NCI-H1105 (cell line): ENCODE measurements at places on chromosomes 1 and 21.

DNA sequence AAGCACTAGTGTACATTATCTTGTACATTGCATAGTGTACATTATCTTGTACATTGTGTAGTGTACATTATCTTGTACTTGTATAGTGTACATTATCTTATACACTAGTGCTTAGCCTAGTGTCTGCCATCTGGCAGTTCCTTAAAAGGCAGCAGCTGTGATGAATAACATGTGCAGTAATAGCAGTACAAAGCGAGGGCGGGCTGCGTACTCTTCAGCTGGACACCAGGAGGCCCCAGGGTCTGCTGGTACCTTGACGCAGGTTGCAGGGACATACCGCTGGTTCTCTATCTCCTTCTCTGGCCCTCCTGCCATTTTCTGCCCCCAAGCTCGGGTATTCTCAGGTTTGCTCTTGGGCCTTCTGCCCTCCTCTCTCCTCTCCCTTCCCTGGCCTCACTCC is 149.6 kb downstream of the SEC16B start:
- DNase-seq: no peak

DNA sequence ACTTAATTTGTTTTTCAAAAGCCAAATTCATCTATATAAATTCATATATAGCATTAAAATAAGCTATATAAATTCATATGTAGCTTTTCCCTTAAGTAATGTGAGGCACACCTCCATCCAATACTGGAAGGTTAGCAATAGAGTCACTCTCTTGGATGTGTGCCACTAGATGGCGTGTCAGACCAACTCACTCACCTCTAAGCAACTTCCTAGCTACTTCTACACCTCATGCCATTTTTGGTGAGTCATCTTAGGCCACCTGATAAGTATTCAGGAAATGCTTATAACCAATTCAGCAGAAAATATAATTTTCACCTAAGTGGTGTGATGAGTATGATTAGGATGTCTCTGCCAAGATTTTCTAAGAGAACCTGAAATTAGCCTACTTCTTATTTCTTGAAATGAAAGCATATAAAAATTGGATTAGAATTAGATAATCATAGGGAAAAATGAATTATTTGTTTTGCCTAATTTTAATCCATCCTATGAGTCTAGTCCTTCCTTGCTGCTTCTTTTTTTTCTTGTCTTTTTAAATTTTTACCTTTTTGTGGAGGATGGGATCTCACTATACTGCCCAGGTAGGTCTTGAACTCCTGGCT is 34.4 kb upstream of the TADA1 start:
- DNase-seq: peak; percentile 79

GRCh38 chr1:150083907-150084306 is 16.3 kb downstream of the VPS45 start:
- DNase-seq: no peak

DNA sequence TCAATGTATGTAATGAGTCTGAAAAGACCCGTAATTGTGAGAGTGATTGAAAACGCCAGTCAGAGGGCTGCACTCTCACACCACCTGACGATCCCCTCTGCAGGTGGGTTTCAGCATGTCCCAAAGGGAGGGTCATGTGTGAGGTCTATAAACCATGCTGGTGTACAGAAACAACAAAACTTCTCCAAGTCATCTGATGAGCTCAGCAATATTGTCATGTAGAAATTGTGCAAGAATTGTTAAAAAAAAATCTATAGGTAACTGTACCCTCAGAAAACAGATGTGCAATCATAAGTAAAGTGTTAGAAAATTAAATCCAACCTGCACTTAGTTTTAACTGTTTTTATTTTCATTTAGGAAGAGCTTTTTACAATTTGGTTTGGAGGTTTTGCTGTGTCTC is 152.5 kb downstream of the PCBP3 start:
- DNase-seq: no peak

DNA sequence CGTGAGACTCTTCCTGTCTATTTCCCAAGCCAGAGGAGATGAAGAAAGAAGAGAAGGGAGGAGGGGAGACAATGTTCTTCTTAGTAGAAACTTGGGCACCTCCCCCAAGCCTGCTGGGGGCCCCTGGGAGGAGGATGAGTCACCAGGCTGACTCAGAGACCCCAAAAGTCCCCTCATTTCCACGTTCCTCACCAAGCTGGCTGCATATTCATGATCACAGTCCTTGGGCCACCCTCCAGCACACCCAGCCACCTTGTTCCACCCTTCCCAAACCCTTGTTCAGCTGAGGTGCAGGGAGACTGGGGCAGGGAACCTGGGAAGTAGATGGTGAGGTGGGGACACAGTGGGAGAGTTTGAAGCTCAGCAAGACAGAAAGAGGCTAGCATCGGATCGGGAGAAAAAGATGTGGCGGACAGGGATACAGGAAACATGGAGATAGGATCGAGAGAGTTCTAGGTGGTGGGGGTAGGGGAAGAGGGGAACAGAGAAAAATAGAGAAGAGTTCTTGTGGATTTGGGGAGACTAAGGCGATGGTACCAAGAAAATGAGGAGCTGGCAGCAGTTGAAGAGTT is 712 bp downstream of the RAB13 start:
- no peak for DNase-seq

DNA sequence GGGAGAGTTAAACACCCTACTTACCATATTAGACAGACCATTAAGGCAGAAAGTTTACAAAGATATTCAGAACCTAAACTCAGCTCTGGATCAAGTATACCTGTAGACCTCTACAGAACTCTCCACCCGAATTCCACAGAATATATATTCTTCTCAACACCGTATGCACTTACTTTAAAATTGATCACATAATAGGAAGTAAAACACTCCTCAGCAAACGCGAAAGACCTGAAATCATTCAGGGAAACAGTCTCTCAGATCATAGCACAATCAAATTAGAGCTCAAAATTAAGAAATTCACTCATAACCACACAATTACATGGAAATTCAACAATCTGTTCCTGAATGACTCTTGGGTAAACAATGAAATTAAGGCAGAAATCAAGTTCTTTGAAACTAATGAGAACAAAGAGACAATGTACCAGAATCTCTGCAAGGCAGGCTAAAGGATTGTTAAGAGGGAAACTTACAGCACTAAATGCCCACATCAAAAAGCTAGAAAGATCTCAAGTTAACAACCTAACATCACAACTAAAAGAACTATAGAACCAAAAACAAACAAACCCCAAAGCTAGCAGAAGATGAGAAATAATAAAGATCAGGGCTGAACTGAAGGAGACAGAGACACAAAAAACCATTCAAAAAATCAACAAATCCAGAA is 19.1 kb downstream of the CD84 start:
- no peak for DNase-seq

- no peak for DNase-seq
These were observed 605.5 kb downstream of the LTN1 start for GRCh38 chr21:28387220-28387619.

DNA sequence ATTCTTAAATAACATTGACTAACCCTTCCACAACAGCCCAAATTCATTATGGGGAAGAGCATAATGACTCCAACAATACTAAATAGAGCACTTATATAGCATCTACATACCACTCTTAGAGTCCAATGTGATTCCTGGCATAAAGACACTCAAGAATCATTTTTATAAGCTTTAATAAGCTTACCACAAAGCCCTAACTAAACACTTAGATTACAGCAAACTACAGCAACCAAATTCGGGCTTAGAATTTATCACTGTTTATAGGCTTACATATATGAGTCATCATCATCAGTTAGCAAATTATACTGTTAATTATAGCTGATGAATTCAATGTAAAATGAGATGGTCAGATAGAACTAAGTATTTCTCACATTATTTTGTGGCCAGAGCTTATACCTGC is 7.3 kb downstream of the SCYL3 start:
- no peak for DNase-seq

DNA sequence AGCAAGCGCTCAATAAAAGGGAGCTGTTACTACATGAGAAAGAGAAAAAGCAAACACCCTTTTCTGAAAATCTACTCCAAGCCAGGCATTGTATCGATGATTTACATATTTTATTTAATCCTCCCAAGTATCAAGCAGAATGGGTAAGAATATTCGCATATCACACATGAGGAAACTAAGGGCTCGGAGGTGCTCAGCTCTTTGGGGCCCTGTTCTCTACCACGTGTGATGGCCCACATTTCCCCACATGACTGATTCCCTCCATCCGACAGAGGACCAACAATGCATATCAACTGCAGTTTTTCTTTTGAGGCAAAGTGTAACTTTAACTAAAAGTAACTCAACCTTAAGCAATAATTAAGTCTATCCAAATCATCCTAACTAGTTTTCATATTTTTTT is 8.2 kb downstream of the ERI3 start:
- no peak for DNase-seq

DNA sequence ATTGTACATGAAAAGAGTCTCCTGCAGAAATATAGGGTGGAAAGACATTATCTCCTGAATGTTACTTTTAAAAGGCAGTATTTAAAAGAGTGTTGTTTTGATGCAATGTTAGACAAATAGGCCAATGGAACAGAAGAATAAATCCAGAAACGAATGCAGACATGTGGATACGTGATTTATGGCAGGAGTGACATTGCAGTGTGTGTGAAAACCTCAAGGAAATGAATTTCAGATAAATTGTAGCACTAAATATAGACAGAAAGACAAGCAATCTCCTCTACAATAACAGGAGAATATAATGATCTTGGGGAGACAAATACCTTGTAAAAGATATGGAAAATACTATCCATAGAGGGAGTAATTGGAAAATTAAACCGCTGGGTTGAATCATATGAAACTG is 387.8 kb upstream of the CHRM3 start:
- no peak for DNase-seq

DNA sequence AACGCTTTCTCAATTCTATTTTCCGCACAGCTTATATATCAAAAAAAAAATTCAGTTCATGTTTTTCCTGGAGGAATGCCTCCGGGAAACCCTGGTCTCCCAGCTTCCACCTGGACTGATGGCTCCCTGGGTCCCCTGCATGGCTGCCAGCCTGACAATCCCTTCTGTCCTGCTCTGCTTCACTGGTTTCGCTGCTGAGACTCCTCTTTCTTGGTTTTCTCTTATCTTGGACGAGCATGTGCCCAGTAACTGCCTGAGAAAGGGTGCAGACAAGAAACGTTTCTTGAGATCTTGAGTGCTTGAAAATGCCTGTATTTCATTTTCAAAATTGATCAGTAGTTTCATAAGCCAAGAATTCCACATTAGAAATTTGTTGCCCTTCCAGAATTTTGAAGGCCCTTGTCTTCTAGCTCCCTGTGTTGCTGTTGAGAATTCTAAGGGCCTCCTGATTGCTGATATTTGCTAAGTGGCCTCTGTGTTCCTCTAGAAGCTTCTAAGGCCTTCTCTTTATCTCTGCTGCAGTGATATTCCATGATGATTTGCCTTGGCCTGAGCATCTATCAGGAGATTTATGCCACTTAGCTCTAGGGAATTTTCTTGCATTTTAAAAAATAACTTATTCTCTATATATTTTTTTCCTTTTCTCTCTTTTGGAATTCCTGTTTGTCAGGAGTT is 44.7 kb downstream of the ETS2 start:
- DNase-seq: no peak

- peak; percentile 47 for DNase-seq
These were observed 519 bp upstream of the IQCC start for GRCh38 chr1:32204943-32205361.

DNA sequence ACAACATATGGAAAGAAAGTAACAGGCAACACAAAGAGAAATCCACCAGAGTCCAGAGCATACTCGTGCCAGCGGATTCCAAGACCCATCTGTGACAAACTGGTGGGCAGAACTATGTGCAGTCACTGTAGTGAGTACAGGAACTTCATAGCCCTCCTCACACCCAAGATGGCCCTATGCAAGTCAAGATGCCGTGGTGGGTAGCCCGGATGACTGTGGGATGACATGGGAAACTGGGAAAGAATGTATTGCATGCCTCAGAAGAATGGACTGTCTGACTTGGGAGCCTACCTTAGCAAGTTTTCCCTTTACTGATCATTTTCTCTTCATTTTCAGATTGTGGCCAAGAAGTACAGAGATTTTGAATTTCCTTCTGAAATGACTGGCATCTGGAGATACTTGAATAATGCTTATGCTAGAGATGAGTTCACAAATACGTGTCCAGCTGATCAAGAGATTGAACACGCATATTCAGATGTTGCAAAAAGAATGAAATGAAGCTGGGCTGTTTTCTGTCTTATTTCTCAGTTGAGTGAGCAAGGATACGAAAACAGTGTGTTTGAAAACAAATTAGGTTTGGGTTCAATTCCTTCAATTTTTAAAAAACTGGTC is 47.3 kb downstream of the CLIC6 start:
- DNase-seq: no peak

GRCh38 chr1:112505400-112505785 is 3.4 kb upstream of the WNT2B start:
- no peak for DNase-seq

- DNase-seq: no peak
These were observed 521.0 kb upstream of the B3GALT2 start for GRCh38 chr1:193707271-193708021.

- no peak for DNase-seq
These were observed 52.5 kb upstream of the BOLA1 start for GRCh38 chr1:149846593-149847466.

DNA sequence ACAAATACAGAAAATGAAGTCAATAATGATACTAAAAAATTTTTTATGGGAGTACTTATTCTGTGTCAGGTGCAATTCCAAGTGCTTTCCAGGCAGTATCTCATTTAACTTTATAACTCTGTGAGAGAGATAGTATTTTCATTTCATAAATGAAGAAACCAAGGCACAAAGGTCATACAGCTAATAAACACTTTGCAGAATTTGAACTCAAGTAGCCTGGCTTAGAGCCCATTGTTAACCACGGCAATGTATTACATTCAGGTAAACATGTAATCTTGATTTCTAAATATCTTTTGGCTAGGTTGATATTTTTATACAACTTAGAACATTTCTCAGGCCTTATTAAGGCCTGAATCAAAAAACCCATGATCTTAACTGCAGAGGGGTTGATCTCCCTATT is 28.9 kb upstream of the PKN2 start:
- DNase-seq: no peak

DNA sequence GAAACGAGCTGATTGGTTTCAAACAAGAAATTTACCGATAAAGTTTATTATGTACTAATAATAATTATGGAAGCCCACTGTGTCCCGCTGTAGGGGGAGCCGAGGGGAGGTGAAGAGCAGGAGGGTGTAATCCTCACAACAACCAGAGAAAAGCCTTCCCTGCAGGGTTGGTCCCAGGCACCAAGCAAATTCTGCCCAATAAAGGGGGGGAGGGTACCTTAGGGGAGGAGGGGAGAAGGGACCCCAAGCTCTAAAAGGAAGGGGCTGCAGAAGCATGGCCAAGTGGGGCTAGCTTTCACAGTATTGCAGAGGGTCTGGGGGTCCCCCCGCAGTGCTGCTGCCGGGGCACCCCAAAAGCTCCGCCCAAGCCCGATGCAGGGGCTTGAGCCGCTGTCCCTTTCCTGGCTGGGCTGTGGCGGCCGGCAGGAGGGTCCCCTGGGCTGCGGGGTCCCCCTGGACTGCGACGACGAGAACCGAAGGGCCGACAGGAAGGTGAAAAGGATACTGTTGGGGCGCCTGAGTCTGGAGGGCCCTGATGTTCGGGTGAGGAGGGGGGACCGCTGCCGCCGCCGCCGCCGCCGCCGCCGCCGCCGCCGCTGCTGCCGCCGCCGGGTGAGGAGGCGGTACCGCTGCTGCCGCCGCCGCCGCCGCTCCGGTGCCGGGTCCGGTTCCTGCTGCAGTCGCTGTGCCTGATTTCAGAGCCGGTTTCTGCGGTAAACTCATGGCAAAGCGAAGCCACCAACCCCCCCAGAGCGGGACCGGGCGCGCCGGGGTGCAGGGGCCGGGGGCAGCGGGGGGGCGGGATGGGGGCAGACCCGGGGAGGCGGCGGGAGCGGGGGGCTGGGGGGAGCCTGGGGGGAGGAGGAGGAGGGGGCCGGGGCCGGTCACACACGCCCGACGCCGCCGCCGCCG is 771 bp downstream of the EIF4G3 start:
- peak; percentile 38 for DNase-seq

GRCh38 chr1:169041366-169041765 is 65.1 kb upstream of the ATP1B1 start:
- no peak for DNase-seq
